ENCODE measurements at places on chromosomes 4 and X.

GRCh38 chrX:49111791-49112190 is 11.7 kb downstream of the GPKOW start:
- no peak for DNase-seq

DNA sequence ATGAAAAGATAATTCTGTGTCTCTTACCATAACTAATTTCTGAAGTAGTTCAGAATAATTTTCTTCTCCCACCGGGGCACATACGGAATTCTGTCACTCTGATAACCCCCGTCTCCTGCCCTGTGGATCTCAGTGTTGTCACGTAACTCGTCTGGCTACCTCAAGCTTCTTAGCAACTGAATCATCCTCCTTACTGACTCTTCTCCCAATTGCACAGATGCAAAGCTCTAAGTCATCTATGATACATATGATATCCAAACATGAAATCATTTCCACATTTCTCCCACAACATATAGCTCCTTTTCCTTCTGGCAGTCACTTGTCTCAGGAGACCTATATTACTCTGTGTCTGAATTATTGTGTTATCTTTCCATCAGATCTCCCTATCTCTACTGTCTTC is 1043.1 kb upstream of the TENM3 start:
- DNase-seq = no peak

GRCh38 chr4:87075876-87076275 is 141.1 kb downstream of the AFF1 start:
- no peak for DNase-seq

- no peak for DNase-seq
Observed at GRCh38 chrX:139287155-139287924, 243.2 kb upstream of the F9 start.

DNA sequence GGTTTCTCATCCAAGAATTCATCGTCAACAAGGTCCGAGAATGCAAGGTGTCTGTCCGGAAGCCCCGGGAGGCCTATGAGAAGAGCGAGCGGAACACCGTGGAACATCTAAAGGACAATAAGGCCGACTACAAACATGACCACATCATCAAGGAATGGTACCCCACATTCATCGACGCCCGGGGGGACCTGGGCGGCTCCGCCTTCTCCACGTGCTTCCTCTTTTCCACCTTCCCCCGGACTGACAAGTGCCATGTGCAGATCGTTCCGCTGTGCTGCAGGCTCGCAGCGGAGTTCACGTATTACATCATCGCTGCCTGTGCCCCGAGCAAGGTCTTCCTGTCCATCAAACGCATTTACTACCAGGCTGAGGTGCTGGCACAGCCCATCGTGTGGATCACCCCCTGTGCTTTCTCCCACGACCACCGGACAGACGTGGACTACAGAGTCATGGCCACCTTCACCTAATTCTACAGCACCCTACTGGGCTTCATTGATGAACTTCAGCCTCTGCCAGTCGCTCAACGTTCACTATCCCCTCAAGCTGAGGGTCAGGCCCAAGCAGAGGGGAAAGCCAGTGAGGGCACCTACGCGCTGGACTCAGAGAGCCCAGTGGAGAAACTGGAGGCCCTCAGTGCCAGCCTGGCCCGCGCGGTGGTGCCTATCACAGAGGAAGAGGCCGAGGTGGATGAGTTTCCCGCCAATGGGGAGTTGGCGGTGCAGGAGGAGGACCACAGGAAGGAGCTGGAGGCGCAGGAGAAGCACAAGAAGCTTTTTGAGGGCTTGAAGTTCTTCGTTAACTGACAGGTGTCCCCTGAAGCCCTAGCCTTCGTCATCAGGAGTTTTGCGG is 125.9 kb upstream of the PABPC4L start:
- DNase-seq = no peak
